ENCODE measurements at places on chromosomes 13 and 19. TPM values are rescaled to one million over a fixed set of nuclear protein-coding genes. Genes with fewer than 3 reads are reported as not detected.

ZNF793 gene
- 29.7 TPM for total RNA-seq

INSL3 gene
- 1.0 TPM for total RNA-seq

ZNF585A gene
- 13.1 TPM for total RNA-seq

CYP4F2 gene
- not detected for total RNA-seq

CGB3 gene
- not detected for total RNA-seq

CCL25 gene
- 0.29 TPM for total RNA-seq

DLEU7 gene
- not detected for total RNA-seq

PRDX2 gene
- total RNA-seq = 381 TPM

ODAD3 gene
- 1.4 TPM for total RNA-seq

PSG4 gene
- not detected for total RNA-seq

HS6ST3 gene
- 0.60 TPM for total RNA-seq

ACTMAP gene
- 14.2 TPM for total RNA-seq

DNA sequence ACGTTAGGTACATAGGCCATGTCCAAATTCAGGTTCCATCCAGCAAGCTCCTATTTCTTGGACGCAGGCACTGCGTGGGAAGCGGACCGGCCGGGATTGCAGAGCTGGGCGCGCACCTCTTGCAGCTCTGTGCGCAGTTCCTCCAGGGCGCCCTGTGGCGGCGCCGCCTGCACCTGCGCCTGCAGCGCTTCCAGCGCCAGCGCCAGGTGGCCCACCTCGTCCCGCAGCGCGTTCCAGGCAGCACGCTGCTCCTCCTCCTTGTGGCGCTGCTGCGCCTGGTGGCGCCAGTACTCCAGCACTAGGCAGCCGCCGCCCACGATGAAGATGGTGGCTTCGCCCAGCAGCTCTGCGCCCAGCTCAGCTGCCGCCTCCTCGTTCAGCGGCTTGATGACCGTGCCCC lies 31.1 kb downstream of the OPA3 start:
- peak; percentile 25 for DNase-seq

GRCh38 chr13:45779901-45780300 lies 71.7 kb downstream of the SIAH3 start:
- no peak for DNase-seq

- no peak for DNase-seq
These were observed 8.4 kb upstream of the KCTD12 start for GRCh38 chr13:76894401-76895110.

GRCh38 chr13:93674337-93674755 lies 447.7 kb downstream of the GPC6 start:
- DNase-seq = no peak

DNA sequence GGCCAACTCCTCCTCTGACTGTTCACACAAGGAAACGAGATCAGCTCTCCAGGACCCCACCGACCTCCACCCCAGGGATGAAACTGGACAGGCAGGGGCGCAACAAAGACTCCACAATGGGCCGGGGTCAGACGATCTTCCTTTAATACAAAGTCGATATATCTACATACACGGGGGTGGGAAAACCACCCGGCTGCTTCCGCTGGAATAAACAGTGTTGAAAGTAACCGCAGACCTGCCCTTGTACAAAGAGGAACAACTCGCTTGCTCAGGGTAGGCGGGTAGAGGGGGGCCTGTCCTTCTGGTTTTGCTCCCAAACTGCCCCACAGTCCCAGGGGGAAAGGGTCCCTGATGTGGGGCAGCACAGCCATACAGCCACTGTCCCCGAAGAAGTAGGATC lies 135.2 kb downstream of the PTPRS start:
- DNase-seq = no peak

- DNase-seq = no peak
These were observed 112.1 kb upstream of the RXFP2 start for GRCh38 chr13:31627097-31627845.

GRCh38 chr13:24036115-24036514 lies 124.4 kb upstream of the SPATA13 start:
- no peak for DNase-seq

- no peak for DNase-seq
These were observed 1730.1 kb downstream of the SLITRK5 start for GRCh38 chr13:89401264-89401675.

GRCh38 chr13:33004511-33004910 lies 11.7 kb upstream of the KL start:
- DNase-seq = no peak

DNA sequence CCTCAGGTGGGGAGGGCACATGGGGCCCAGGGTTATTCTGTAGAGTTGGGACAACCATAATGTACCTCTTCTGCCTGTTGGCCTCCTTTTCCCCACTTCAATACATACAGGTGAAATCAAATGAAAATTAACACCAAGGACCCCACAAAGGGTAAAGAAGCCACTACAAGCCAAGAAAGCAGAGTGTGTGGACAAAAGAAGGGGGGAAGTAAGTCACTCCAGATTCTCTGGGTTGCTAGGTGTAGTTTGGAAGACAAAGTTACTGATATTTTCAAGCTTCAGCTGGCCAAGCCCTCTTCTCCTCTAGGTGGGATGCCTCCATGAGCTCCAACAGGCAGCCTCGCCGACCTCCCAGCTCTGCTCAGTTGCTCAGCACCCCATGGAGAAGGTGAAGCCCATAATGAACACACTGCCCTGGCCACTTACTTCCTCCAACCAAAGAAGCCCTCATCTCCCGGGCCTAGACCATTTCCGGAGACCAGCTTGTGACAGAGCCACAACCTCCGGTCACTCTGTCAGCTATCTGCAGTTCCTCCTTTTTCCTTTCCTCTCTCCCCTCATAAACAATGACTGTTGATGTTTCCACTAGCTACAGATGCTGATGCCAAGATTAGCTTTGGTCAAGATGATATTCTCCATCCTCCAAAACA lies 66.8 kb upstream of the MED4 start:
- DNase-seq = no peak

DNA sequence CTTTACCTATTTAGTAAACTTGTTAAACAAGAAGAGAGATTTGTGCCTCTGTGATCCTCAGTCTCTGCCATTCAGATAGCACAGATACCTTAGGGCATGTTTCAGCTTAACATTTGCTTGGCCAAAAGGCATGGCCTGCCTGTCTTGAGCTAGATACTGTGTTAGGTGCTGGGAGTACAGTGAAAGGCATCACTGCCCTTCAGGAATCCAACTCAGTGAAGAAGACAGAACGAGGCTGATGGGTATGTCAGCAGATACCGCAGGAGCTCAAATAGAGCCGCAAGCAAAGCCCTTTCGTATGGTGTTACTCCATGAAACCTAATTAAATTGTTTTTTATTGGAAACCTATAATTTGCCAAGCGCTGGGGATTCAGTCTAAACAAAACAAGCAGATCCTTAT lies 12.9 kb downstream of the ZNF507 start:
- no peak for DNase-seq

- DNase-seq = no peak
These were observed 757 bp upstream of the LMNB2 start for GRCh38 chr19:2457394-2458037.

DNA sequence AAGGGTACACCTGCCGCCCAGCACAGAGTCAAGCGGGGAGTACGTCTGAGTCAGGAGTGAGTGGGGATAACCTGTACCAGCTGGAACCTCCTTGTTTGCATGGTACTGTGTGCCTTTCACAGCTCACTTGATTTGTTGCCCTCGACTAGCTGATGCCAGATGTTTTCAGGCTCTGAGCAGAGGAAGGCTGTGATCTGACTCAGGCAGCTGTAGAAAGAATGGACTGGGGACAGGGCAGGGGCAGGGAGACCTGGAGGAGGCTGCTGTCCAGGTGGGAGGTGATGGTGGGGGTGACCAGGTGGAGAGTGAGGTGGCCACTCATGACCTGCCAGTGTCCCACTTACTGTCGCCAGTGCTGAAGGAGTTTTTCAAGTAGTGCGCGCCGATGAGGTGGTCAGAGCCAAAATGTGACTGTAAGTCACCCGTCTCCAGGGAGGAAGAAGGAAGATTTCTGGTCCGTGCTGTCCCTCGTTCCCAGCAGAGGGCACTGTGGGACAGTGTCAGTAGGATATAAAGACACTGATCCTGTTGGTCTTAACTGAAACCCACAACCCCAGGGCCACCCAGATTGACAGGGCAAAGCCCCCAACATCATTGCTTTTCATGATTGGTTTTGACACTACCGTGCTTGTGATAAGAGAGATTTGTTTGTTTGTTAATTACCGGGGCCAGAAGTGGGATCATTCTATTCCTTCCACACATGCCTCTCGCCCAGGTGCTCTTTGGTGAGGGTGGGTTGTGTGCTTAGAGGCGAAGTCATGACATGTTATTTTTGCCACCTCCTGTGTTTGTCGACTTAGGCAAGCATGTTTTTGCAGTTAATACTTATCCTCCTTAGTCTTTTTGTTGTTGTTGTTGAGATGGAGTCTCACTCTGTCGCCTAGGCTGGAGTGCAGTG lies 128.4 kb downstream of the DPF1 start:
- DNase-seq = peak; percentile 62

- DNase-seq = peak; percentile 76
These were observed at the start of gene TSHZ3 for GRCh38 chr19:31349160-31349881. TSHZ3 (minus strand) TSS chr19:31349436; CDS start chr19:31349219, 217 bp downstream.

GRCh38 chr19:53879140-53880081 lies 2.6 kb upstream of the PRKCG start:
- peak; percentile 100 for DNase-seq

- DNase-seq = no peak
These were observed 23.5 kb downstream of the COL4A2 start for GRCh38 chr13:110330491-110331011.

- no peak for DNase-seq
These were observed 3.0 kb upstream of the PGLYRP1 start for GRCh38 chr19:46025835-46026234.

DNA sequence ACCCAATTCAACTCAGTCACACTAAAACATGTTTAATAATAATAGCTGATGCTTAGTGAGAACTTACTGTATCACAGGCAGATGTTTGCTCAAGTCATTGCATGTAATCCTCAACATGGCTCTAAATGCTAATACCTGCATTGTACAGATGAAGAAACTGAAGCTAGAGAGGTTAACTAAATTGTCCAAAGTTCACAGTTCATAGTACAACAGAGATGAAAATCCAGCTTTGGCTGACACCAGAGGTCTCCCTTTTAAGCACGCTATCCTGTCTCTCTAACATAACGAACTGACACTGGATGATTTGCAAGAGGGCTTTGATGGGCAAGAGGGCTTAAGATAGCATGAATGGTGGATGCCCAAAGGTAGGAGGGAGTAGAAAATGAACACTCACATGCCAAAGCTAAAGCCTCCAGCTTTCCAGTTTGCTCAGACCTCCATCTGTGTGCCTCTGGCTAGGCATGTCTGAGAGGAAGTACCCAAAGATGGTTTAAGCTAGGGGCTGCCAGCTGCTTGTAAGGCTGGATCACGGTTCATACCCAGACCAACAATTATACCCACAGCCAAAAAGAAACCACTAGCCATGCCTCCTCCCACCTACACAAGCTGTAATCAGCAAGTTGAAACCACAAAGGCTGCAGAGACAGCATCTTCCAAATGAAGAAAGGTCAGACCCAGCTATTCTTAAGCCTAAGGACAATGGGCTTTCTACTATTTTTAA lies 196.9 kb upstream of the UBL3 start:
- no peak for DNase-seq

DNA sequence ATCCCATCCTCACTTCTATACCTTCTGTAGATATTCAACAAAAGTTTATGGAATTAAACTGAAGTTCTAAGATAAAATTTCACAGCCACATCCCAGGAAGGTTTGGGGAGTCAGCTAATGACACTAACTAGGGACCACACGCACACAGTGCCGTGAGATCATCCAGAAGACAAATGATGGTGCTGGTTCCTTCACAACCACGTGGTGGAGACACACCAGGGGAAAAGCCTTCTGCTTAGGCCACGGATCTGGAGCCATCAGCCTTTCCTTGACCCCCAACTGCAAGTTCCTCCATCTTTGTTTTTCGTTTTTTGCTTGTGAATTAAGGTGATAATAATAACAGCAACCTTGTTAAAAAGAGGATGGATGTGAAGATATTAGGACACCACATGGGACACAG lies 241.6 kb upstream of the MAB21L1 start:
- no peak for DNase-seq
